ENCODE measurements at places on chromosomes 3 and 15. TPM values are rescaled to one million over a fixed set of nuclear protein-coding genes. Genes with fewer than 3 reads are reported as not detected.

Gene FGF12
- total RNA-seq = 315 TPM

Gene NSMCE3
- total RNA-seq = 9.0 TPM

Gene SUSD5
- total RNA-seq = 10.0 TPM

Gene FBLN2
- 257 TPM for total RNA-seq

Gene RLBP1
- total RNA-seq = not detected

Gene RAB6B
- 48.1 TPM for total RNA-seq

- DNase-seq = no peak
Observed at GRCh38 chr3:3134750-3135448, 8.2 kb downstream of the TRNT1 start.

DNA sequence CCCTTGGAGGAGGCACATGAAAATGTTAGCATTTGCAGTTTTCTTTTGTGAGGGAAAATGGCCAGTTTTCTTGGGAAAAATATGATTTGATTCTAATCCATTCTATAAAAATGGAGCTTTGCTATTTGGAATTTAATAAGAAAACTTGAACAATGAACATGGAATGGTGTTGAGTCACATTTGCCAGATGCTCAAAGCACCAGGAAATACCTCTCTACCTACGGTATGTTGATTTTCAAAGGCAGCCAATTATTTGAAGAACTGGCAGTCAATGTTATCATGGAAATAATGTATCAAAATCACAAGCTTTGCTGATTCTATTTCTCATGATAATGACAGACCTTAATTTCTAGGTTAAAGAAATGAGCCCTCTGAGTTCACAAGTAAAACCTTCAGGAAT, 14.9 kb downstream of the NME9 start:
- DNase-seq = no peak

DNA sequence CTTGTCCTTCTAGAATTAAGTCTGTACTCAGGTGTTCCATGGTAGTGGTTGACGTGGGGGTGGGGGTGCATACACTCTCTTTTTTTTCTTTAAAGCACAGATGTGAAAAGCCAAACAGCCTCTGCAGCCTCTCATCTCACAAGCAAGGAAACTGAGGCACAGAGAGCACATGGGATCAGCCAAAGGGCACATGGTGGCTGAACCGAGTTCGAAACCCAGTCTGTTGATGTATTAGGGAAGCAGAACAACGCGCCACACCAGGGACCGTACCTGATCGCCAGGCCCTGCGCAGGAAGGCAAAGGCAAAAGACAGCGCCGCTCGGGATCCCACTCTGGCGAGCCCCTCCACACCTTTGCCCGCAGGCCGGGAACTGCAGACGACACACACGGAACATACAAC, 47.3 kb downstream of the HERC2 start:
- no peak for DNase-seq

DNA sequence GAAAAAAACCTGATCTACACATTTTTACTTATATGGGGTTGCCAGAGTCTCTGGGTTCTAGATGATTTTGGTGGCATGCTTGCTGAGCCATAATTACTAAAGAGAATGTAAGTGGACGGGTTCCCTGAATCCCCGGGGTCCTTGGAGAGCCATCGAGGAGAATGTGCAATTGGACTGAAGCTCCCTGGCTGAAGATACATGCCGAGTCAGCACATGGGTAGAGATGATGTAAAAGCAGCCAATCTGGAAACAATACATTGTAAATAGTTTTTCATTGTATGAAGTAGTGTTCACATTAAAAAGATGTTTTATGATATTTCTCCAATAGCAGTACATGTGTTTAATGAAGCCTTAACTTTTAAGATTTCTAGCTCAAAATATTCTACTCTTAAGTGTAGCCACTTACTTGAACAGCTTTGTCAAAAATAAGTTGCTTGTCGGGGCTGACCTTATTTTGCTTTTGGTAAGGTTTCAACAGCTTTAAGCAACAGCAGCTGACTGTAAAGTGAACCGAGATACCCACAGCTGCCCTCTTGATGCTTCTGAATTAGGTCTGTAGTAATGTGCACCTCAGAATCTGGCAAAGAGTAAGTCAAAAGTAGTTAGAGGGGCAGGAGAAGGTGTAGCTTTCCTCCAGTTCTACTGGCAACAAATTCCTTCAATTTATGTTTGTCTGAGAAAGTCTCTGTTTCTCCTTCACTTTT, 205.7 kb downstream of the PLCL2 start:
- no peak for DNase-seq

DNA sequence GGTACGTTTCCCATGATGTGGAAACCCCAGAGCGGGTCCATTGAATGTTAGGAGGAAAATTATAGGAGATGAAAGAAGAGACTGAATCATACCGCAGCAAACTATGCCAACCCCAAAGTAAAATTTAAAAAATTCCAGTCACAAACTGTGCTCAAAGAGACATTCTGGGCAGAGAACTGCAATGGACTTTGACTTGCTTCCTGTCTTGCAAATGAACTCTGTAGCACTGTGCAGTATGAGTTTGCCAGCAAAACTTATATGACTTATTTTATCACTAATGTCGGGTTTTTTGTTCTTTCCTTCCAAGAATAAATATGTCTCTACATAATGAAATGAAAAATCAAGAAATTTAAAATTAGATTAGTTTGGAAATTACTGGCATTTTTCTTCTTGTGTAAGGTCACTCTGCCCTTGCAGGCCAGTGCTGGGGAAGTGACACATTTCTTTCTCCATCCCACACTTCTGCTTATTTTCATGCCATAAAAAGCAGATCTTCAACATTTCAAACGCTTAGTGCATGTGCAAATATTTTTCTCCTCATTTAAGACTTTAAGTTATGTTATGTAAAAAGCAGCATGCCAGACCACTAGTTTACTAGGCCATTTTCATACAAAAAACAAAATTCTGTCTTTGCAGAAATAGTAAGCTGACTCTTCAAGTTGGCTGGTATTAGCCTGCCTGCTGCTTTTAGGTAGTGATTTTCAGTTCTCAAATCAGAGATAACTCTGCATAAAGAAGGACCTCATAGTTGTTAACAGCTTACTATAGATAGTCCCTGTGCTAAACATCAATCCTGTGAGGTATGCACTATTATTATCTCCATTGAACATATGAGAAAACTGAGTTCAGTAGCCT, 32.2 kb upstream of the SSR3 start:
- DNase-seq = no peak

DNA sequence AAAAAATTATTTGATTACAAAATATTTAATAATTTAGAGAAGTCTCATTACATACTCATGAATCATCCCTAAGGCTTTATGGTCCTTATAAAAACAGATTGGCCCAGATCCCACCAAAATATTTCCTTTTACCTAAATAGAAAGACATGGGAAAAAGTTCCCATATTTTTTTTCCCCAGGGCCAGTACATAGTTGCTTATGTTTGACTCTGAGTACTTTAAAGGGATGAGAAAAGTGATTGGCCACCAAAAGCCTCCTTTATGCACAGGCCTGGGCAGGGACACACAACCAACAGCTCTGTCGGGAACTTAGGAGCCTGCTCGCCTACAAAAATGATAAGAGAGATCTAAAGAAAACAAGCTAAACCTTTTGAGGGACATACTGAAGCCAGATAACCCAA, 22.3 kb downstream of the KCNAB1 start:
- DNase-seq = no peak

- DNase-seq = no peak
Observed at GRCh38 chr15:100869151-100869999, 10.3 kb upstream of the ALDH1A3 start.

DNA sequence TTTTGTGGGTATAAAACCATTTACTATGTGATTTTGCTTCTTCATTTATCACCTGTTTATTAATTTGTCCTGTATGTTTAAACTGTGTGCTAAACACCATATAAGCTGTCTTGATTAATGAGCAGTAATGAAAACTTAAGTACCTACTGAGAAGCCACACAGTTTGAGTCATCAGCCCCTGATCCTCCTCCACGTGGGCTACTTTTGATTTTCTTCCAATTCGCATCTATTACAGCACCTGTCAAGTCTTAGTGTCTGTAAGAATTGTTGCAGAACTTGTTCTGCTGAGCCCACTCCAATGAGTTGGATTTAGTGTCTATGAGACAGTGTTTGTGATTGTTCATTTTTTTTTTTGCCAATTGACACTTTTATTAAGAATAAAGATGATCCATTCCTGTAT, 16.8 kb downstream of the EPHA6 start:
- DNase-seq = no peak

DNA sequence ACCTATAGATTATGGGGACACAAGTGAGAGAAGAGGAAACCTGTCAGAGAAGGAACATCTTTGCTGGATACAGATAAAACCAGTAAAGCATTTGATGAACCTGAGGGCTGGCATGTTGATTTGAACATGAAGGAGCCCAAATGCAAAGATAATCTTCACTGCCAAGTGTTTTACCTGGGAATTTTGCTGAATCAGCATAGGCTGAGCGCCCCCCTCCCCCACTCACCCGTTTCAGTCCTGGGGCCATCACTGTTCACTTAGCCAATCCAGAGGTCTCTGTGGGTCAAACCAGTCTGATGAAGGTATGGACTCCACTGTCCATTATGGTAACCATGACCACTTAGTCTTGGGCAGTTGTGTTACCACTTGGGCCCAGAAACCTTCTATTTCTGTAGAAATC, 466.0 kb upstream of the GRM7 start:
- DNase-seq = no peak

DNA sequence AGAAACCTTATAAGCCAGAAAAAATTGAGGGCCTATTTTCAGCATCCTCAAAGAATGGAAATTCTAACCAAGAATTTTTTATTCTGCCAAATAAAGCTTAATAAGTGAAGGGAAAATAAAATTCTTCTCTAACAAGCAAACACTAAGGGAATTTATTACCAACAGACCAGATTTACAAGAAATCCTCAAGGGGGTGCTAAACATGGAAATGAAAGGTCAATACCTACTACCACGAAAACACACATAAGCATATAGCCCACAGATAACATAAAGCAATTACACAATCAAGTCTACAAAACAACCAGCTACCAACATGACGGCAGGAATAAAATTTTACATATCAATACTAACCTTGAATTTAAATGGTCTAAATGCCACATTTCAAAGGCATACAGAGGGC, 883.5 kb downstream of the SI start:
- no peak for DNase-seq

- DNase-seq = no peak
Observed at GRCh38 chr3:129940086-129940485, 34.4 kb upstream of the TRH start.

GRCh38 chr3:2731843-2732242, 378.3 kb downstream of the IL5RA start:
- DNase-seq = no peak

Data from right cardiac atrium (tissue), 5 donors.